ENCODE measurements at places on chromosomes 12 and 14. TPM values are rescaled to one million over a fixed set of nuclear protein-coding genes. Genes with fewer than 3 reads are reported as not detected.

FZD10 gene
- total RNA-seq = 0.24 TPM

C14orf132 gene
- 58.3 TPM for total RNA-seq

DNA sequence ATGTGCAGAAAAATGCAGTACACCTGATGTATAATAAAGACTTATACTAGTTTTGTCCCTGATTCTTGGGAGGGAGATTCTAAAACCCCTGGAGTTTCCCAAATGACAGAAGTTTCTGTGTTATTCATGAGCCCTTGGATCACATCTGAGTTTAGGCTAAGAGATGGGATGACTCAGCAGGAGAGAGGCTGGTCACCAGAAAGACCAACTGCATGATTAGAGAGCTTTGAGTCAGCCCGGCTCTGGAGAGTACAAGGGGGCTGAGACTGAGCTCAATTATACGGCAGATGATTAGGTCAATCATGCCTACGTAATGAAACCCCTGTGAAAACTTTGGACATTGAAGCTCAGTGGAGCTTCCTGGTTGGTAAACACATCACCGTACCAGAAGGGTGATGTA lies 174.2 kb downstream of the SSPN start:
- DNase-seq = no peak

DNA sequence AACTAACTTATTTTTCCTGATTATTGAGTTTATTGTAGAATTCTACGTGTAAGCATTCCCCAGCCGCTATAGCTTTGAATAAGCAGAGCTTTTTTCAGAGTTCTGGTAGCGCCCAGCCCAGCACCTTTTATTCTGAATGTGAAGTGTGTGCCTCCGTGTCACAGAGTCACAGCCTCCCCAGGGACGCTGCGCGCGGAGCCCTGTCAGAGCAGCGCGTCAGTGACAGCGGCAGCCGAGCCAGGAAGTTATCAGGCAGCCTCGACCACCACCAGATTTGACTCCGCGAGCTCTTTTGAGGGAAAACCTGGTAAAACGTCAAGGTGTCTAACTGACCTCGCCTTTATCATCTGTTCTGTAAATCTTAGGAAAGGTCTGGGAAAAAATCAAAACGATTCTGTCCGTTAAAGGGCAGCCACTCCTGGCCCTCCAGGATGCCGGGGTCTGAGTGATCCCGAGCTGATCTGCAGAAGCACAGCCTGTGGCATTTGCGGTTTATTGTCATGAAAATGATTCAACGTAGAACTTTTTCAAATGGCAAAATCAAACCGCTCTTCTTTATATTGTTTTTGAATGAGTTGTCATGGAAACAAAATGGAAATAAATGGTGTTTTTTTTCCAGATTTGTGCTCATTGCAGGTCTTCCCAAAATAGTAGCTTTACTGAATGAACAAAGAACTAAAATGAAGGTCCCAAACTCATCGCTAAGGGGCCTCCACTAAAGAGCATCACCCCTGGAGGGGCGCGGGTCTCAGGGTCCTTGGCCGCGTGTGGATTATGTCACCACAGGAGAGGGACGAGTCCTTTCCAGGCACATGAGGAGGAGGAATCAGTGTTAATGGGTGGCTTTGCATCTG lies 43.1 kb upstream of the MMP17 start:
- DNase-seq = no peak

GRCh38 chr12:94305130-94305957 lies 154.3 kb downstream of the CEP83 start:
- no peak for DNase-seq
